ENCODE measurements at places on chromosomes 6 and 20.

DNA sequence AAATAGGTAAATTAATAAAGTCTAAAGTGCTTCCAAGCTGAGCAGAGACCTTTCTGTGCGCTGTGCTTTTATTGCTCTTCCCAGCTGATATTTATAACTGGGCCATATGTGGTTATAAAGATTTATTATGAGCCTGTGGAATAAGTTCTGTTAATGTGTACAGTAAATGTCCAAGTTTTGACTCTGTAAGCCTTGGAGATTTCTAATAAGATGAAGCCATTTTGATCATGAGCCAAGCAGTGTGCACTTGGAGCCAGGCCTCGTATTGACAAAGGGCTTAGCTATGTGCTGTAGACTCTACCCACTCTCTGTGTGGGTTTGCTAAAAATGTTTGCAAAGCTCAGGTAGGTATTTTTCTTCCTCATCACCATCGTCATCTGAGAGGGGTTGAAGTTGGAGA, 361.1 kb downstream of the FOXA2 start:
- DNase-seq = no peak

DNA sequence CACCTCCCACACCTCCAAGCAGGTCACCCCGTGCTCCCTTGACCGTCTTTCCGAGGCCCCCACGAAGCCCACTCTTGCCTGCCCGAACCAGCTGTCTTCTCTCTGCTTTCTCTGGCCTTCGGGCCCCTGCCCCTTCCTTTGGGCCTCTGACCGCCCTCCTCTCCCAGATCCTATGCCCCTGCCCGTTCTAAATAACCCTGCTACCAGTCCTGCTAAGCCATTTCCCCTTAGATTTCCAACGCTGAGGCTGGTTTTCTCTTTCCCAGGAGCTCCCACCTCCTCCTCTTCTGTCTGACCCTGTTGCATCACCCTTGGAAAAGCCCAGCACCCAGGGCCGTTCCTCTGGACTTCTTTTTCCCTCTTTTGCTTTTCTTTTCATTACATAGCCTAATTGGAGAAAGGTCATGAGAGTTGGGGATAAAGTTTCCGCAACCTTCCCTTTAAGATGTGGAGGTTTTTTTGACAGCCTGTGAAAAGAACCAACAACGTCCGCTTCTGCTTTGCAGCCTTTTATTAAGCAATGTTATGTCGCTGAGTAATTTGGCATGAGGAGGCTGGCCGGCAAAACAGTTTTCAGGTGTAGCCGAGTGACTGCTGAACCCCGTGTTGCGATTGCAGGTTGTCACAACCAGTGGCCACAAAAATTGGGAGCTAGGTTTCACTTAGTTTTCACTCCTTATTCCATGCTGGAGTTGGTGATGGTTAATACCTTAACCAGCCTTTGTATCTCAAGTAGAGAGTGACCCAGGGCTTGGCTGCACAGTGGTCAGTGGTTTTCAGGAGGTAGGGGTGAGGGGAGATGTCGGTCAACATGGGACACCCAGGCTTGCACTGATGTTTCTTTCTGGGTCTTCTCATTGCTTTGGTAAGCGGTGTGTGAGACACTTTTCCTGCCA, 970 bp downstream of the BLTP3A start:
- DNase-seq = peak; percentile 67

- DNase-seq = no peak
Measured at GRCh38 chr6:130520221-130520620, 154.4 kb downstream of the TMEM200A start.

DNA sequence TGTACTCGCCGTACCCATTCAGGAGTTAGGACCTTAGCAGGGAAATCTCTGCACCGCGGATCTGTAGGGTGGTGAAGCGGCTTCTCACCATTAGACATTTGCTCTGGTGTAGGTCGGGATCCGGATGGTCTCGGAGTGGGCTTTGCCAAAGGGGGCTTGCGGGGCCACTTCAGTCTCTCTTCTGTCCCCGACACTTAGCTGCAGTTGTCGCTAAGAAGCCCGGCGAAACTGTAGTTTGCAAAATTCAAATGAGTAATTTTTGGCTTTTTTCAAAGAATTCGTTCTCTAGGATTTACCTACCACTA, 433 bp downstream of the QRSL1 start:
- DNase-seq = no peak

DNA sequence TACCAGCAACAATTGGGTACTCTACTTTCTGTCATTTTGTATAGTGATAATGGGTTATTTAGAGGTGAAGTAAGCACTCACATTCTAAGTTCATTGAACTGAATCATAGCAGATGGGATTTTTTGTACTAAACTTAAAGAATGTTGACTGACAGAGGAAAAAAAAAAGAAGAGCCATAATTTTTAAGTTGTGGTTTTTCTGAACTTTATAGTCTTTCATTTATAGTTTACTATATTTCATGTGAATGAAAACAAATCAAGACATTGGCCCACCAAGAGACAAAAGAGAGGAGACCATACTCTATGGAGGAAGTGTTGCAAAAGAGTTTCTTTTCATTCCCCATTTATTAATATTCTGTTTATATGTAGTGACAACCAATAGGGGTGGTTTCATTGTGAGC, 685.7 kb downstream of the BCKDHB start:
- DNase-seq = no peak

GRCh38 chr6:139349464-139350020, 24.9 kb downstream of the CITED2 start:
- no peak for DNase-seq

DNA sequence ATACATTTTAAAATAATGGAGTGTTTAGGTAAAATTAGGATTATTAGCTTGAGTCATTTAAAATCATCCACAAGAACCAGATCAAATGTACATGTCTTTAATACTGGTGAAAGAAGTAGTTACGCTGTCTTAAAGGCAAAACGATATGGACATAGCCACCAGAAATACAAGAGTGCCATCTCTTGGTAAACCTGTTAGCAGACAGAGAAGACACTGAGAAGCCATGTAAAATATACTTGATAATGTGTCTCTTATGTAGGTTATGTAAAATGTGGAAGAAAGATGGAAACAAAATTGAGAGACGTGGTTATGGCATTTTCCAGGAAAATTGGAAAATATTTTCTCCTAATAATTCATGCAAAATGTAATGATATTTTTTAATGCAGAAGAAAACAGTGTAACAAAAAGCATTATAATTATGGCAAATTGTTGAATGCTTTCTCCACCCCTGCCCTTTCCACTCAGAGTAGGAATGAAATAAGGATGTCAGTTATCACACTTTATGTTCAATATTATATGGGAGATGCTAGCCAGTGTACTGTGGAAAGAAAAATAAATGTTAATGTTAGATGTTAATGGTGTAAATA, 12.2 kb upstream of the SLC17A2 start:
- DNase-seq = no peak

DNA sequence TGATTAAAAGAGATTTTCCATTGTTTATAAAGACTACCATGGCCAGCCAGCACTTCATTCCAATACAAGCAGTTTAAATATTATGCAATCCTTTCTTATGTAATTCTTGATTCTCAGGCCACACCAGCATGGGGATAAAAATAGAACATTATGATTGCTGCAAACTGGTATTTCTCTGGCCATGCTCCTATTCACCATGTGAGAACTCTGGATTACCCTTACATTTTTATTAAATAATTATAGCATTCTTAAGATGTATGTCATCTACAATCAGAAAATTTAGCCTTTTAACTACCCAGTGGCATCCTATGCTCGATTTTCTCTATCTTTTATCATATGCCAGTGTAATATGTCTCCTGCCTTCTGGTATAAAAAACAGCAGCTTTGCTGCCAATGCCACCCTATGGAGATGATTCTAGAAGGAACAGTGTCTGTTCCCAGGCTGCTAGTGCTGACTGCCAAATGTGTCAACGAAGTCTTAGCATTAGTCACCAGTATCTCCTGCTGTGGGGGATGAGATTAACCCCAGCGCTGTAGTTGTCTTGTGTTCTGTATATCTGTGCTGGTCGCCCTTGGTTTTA, 501.4 kb downstream of the BCKDHB start:
- no peak for DNase-seq

DNA sequence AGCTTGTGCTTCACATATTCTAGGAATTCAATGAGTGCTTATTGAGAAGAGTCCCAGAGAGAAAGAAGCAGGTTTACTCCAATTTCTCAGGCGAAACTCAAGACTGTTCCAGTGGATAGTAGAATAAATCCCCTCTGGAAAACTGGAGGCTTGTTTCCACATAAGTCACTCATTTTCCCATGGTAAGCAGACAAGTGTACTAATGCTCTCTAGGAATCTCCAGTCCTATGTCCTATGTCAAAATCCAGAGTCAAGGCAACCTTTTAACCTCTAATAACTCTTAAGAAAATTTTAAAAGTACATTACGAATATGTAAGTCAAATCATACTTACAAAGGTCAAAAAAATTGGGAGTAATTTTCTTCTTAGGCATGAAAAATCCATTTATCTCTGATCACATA, 35.2 kb downstream of the SMLR1 start:
- DNase-seq = no peak

GRCh38 chr6:3423439-3424184, 33.2 kb downstream of the SLC22A23 start:
- no peak for DNase-seq

DNA sequence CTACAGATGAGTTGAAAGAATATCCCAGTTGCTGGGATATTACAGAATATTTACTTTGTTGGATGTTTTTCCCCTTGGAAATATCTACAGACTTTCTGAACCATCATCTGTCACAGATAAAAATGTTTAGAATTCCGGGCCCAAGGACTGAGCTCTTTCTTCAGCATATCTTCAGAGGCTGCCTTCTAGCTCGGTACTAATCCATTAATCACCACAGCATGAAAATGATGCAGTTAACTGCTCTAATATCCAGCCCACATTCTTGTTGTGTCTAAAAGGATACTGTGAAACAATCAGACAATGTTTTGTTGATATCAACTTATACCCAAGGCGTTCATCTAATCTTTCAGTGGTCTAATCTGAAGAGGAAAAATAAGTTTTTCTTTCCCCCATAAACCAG, 247.4 kb downstream of the TBC1D32 start:
- DNase-seq = no peak

DNA sequence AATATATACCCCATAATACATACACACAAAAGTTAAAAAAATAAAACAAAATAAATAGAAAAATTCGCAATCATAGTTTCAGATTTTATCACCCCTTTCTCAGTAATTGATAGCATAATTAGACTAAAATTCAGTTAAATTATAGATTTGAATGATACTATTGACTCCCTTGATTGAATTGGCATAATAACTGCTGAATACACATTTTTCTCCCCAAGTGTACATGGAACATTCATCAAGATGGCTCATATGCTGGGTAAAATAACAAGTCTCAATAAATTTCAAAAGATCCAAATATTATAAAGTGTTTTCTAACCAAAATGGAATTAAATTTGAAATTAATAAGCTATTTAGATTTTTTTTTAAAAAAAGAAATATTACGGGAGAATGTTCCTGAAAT, 616.1 kb downstream of the MAFB start:
- no peak for DNase-seq

DNA sequence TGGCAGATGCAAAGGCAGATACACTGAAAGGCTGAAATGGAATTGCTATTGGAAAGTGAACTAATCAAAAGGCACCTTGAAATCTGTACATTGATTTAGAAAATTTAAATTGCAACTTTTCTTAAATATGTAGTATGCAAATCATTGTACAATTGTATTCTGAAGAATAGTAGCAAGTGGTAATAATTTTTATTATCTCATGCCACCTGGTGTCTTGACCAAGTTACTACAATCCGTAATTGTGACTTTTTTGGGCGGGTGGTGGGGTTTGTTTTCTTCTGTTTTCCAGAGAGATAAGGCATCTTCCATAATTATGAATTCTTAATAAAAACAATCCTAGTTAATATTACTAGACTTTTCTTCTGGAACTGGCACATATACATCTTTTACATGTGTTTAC, 12.5 kb upstream of the BCKDHB start:
- no peak for DNase-seq

DNA sequence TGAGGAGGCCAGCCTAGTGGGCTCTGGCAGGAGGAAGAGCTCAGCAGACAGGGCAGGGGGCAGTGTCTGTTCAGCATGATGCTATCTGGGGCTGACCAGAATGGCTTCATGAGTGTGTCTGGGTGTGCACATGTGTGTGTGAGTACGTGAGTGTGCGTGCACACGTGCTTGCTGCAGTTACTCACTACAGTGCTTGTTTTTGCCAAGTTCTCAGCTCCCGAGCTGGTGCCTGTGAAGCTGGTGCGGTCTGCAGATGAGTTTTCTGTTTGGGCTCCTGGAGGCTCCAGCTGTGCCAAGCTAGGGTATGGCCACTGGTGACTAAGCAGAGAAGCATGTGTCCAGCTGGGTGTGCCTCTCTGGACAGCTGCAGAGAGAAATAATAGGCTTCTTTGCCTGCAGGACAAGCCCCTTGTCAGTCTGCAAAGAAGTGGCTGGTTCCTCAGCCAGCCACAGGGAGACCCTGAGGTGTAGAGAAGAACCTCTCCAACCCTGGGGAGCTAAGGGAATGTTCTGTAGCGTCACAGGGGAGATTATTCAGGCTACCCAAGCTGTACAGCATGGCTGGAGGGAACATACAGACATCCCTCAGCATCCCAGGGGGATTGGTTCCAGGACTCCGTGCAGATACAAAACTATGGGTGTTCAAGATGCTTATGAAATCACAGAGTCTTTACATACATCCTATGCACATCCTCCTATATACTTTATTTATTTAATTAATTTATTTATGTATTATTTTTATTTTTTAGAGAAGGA, 40.2 kb upstream of the FAM50B start:
- DNase-seq = peak; percentile 83

- no peak for DNase-seq
Measured at GRCh38 chr20:16390991-16391390, 182.3 kb downstream of the KIF16B start.

DNA sequence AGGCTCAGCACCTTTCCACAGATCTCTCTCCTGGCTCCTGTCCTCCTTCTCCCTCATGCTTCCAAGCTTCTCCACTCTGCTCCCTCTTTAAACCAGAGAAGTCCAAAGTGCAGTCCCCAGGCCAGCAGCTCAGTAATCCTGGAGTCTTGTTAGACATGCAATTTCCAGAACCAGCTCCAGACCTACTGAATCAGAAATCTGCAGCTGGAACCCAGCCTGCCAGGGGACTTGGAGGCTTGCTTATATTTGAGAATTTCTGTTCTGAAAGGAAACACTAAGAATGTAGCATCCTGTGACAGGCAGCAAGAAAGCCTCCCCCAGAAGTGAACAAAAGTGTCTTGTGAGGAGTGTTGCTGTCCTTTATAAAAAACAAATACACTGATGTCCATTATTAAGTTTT, 438.1 kb downstream of the BCKDHB start:
- DNase-seq = no peak

- DNase-seq = no peak
Measured at GRCh38 chr6:112786801-112787200, 439.7 kb downstream of the RFPL4B start.

GRCh38 chr6:89085409-89086205, 5.1 kb downstream of the PNRC1 start:
- DNase-seq = no peak
